ENCODE measurements at places on chromosomes 2 and 18.

- DNase-seq = no peak
Measured at GRCh38 chr18:34624551-34624950, 85.5 kb upstream of the DTNA start.

GRCh38 chr2:179044500-179044899, 5.4 kb downstream of the CCDC141 start:
- no peak for DNase-seq

- no peak for DNase-seq
Measured at GRCh38 chr2:68776124-68776523, 41.5 kb downstream of the ARHGAP25 start.

DNA sequence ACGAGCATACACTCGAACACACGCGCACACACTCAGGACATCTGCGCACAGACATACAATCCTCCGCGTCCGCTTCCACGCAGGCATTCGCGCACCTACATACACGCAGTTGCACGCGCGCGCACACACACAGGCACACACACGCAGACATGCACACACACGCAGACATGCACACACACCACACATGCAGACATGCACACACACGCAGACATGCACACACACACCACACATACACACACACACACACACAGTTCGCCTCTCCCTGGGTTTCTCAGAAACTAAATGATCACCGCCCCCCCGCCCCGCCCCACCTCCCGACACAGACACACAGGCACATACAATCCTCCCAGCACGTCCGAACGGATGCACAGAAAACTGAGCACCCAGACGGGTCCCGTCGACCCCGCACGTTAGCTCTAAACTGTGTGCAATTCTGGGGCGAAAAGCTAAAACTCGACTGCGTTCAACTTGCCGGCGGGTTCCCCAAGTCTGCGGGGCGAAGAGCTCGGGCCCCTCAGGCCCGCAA, 1.0 kb downstream of the EPHA4 start:
- no peak for DNase-seq

DNA sequence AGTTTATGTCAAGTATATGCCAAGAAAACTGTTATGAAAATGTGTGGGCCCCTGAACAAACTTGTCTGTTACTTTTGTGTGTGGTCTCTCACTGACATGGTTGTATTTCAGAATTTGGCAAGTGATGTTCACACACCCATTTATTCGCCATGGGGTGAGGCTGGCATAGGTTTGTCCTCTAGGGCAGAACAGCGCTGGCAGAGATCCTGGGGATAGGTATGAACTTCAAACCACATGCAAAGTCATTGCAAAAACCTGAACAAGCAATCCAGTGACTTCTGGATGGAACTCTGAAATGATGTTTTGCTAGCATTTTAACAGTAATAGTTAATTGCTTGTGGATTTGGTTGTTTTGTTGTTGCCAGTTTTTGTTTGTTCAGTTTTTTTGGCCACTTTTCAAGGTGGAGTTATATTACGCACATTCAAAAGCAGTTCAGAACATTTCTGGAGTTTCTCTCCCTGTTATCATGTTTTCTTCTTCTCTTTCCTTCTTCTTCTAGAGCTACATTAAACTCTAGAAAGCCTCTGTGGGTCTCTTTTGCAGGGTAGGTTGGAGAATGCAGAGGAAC, 78.5 kb downstream of the MDH1 start:
- DNase-seq = no peak

- no peak for DNase-seq
Measured at GRCh38 chr18:37465958-37466357, 99.6 kb downstream of the CELF4 start.

DNA sequence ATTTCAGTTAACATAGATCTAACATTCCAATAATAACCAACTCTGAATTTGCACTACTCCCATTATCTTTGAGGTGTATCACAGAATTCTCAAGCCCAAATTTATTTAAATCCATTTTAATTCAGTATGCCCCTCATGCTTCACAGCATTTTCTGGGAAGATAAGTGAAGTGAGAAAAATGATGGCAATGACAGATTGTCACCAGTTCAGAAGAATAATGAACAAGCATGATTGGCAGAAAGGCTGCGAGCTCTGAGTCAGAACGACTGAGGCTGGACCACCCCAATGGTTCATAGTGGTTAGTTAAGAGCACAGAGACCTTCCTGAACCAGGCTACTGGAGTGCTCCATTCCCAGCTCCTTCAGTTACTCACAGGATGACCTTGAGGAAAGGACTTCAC, 4.9 kb downstream of the SPRED2 start:
- no peak for DNase-seq

DNA sequence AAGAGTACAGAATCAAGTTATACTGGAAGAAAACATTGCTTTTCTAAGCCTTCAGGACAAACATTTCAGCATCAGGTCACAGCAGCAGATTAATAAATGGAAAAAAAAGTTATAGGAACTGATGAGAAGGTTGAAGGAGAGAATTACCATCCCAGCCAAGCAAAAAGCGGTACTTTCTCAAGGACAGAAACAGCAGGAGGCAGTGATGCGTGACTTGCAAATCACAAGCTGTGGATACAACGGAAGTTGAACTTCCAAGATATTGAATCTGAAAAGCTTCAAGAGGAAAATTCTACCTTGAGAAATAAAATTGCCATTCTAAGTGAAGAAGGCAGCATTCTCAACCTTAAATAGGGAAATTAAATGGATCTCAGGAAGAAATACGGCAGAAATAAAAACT, 18.5 kb upstream of the SERPINB12 start:
- DNase-seq = no peak

DNA sequence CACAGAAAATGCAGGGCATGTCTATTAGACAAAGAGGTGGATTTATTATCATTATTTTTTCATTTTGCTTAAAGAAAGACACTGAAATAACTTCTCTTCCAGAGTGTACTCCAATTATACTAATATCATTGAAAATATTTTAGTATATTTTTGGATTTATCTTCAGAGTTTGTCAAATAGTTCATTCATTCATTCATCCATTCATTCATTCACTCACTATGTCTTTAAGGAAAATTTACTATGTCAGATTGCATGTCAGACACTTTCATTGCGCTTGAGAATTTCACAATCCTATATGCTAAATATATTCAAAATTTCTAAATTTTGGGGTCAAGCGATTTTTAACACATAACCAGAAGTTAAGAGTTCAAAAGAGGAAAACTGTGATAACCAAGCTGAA, 479.1 kb downstream of the ZEB2 start:
- DNase-seq = no peak

DNA sequence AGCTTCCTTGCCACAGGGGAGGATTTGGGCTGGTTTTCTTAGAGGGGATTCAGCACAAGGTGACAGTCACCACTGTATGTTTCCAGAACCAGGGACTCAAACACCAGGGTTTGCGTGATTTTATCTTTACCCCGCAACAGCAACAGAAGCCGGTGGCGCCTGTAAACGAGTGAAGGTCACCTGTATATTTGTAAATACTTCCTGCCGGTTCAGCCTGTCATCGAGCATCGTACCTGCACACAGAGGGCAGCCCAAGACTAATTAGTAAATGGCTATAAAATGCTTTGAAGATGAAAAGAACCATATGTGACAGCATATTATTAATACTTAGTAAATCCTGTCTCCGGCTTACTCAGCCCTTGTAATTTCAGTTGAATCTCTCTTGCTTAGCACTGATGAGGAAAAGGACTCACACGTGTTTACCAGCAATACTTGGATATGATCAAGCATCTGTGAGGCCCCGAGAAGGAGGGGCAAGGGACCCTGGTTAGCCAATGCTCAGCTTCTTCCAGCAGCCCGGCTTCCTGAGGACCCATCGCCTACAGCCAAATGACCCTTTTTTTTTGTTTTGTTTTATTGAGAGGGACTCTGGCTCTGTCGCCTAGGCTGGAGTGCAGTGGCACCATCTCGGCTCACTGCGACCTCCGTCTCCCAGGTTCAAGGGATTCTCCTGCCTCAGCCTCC, 51.3 kb upstream of the FOSL2 start:
- no peak for DNase-seq

DNA sequence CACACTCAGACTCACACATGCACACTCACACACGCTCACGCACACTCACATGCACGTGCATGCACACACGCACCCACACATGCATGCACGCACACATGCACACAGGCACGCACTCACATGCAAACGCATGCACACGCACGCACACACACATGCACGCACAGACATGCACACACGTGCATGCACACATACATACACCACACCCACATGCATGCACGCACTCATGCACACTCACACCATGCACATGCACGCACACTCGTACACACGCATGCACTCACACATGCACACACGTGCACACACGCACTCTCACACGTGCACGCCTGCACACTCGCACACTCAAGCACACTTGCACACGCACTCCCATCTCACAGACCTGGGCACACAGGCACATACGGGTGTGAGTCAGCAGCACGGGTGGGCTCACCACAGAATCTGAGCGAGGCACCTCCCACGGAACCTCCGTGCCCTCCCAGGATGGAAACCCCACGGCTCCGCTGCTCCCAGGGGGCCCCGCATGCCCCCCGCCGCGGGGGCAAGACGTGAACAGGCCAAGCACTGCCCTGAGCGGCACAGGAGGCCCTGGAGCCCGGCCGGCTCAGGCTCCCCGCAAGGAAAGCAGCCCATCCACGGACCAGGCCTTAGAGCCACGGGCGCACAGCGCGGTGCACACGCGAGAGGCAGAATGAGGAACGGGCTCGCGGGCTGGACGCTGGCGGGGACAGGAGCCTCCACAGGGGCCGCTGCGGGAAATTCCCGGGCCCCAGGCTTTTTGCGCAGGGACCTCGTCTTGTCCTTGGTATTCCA, 8.4 kb upstream of the KCNG2 start:
- no peak for DNase-seq

DNA sequence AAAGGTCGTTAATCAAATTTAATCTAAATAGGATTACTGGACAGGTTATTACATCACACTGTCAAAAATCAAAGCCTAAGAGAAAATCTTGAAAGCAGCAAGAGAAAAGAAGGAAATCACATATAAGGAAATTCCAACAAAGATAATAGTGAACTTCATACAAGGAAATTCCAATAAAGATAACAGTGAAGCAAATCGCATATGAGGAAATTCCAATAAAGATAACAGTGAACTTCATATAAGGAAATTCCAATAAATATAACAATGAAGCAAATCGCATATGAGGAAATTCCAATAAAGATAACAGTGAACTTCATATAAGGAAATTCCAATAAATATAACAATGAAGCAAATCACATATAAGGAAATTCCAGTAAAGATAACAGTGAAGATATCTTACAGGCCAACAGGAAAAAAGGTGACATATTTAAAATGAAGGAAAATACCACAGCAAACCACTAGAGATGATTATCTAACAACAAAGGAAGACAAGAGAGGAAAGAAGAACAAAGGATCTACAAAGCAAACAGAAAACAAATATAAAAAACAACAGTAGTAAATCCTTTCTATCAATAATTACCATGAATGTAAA, 787.7 kb downstream of the CCDC85A start:
- no peak for DNase-seq

DNA sequence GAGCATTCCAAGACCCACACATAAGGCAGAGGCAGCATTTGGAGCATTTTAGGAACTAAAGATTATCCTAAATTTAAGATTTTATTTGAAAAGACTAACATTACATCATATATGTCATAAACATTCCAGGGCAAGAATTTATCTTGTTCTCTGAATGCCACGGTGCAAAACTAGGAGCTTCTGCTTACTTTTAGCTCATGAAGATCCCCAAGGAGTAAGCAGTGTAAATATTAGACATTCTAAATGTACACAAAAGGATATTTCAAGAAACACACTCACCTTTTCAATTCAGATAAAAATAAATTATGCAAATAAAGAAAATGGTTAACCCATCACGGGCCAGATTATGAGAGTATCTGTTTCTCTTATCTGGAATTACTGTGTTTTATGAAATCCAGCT, 101.7 kb upstream of the ETAA1 start:
- DNase-seq = no peak

DNA sequence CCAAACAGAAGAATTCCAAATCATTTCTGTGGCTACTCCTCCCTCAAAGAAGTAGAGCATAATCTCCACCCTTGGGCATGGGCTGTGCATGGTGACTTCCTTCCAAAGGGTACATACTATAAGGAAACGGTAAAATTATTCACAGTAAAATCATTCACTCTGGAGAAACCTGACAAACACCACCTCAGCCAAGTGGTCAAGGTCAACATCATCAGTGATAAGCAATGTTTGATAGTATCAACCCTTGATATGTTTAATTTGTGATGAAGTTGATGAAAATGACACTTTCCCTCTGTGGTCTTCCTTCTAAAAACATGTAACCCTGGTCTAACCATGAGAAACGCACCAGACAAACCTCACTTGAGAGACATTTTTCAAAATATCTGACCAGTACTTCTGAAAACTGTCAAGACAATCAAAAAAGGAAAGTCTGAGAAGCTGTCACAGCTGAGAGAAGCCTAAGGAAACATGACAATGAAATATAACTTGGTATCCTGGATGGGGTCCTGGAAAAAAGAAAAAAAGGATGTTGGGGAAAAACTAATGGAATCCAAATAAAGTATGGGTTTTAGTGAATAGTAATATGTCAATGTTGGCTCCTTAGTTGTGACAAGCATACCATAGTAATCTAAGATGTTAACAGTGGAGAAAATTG, 9.4 kb upstream of the TXNDC2 start:
- no peak for DNase-seq

GRCh38 chr2:28588292-28588670, 92.4 kb downstream of the PLB1 start:
- DNase-seq = no peak

- no peak for DNase-seq
Measured at GRCh38 chr2:181563101-181563692, 93.7 kb downstream of the CERKL start.

GRCh38 chr2:144835634-144836350, 315.9 kb upstream of the ZEB2 start:
- DNase-seq = no peak

DNA sequence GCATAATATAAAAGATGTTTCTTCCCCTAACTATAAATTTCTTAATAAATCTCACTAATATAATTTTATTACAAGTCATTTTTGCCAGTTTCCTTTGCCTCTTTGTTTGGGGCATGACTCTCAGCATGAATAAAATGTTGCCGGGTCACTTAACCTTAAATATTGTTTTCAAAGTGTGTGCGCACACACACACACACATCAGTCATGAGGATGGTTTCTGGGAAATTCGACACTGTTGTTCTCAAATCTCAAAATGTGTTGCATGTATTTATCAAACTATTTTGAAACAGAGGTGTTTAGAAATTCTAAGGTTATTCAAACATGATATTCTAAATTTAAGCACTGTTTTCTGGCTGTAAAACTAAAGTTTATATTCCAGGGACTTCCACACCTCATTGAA, 31.5 kb downstream of the FAP start:
- DNase-seq = no peak
